ENCODE measurements at places on chromosomes 11 and 22.

DNA sequence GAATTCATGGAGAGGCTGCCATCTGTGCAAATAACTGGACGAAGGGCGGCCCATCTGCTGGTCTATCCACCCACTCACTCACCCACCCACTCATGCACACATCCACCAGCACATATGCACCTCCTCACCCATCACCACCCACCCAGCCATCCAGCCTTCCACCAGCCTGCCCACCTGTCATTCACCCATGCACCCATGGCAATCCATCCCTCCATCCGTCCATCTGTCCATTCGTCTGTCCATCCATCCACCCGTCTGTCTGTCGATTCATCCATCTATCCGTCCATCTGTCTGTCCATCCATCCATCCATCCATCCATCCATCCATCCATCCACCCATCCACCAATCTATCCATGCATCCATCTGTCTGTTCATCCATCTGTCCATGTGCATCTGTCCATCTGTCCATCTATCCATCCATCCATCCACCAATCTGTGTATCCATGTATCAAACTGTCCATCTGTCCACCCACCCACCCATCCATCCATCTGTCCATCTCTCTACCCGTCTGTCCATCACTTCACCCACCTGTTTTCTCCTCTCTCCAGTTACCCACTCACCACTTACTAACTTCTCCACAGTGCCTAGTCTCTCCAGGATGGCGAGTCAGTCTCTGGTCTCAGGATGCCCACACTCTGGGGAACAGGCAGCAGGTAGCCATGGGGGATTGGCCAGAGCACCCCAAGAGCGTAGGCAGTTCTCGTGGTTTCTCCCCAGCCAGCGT lies 8.9 kb downstream of the TRPM5 start:
- no peak for DNase-seq

DNA sequence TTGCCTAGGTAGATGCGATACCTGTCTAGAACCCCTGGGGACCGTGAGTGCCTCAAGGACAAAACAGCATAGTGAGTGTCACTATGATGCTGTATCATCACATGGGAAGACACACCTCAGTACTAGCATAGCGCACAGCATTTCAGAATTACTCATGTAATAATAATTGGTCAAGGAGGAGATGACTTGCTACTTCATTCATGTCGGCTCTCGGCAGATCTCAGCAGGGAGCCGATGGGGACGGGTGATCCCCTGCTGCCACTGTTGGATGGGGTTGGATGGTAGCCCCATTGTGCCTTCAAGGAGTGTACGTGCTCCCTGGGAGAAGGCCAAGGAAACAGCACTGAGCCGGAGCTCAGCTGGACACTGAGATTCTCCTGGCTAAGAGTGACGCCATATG lies 186.9 kb downstream of the EFCAB6 start:
- no peak for DNase-seq

DNA sequence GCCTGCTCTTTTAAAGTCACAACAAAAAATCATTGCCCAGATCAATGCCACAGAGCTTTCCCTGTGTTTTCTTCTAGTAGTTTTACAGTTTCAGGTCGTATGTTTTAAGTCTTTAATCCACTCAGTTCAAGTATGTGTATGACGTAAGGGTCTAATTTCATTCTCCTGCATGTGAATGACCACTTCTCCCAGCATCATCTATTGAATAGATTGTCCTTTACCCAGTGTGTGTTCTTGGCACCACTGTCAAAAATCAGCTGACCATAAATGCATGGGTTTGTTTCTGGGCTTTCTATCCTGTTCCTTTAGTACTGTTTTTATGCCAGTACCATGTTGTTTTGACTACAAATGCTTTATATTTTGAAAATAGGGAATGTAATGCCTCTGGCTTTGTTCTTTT lies 28.1 kb downstream of the INTS4 start:
- DNase-seq, result no peak

- DNase-seq, result no peak
Observed at GRCh38 chr11:117664897-117665296, 132.1 kb downstream of the DSCAML1 start.

DNA sequence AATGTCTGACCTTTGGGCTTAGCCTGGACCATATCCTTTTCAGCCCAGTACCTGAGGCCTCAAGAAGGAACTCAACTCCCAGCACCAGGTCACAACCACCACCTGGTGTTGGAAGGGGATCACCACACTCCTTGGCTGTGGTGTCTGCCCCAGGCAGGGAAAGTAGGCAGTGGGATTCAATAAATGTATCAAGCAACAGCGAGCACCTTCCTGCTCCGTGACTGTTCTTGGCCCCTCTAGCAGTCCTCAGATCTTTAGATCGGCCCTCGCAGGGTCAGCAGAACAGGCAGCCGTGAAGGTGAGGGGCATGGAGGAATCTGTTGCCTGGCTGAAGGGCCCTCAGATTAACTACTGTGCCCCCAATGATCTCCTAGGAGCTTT lies 15.9 kb downstream of the ARFGAP2 start:
- DNase-seq, result no peak

DNA sequence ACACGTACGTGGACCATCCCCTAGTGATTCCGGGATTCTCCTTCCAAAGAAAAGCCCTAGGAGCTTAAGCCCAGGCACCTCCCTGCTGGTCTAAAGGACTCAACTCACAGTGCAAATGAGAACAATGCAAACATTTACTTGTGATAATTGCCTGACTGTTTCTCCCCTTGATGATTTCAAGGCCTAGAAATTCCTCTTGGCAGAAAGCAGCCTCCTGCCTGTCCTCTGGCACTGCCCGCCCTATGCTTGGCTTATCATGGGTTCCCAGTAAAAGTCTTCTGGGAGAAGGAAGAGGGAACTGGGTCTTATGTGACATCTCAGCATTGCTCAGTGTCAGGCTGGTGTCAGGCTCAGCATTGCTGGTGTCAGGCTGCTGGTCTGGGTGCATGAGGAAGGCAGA lies 351.8 kb downstream of the SHANK2 start:
- DNase-seq, result no peak

DNA sequence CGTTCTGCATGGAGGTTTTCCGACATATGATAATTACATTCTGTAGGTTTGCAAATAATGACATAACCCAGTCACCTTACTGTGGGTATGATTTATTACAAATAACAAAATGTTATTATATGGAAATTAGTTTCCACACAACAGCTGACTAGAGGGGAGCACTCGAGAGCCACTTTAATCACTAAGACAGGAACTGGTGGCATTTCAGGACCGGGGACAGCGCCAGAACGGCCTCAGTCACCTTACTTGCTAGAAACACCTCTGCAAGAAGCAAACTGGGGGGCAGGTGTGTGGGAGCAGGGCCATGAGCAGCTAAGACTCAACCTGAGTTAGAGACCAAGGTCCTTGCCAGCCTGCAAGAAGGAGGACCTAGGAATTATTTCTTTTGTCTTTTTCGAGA lies 199.9 kb downstream of the DSCAML1 start:
- DNase-seq, result peak; percentile 80

GRCh38 chr11:110613197-110613918 lies 98.9 kb downstream of the ARHGAP20 start:
- DNase-seq, result no peak

Data from progenitor cell of endocrine pancreas (in vitro differentiated cells).